ENCODE measurements at places on chromosomes 13 and 19.

- no peak for DNase-seq
Measured at GRCh38 chr13:78915015-78915414, 256.1 kb upstream of the OBI1 start.

GRCh38 chr19:50639121-50640112 lies at the start of gene SYT3:
TSS of gene SYT3 (minus strand) at chr19:50639881. CDS start at chr19:50637411, 2,470 bp downstream.
- DNase-seq: no peak

- peak; percentile 63 for DNase-seq
Measured at GRCh38 chr19:42254089-42254849, 659 bp downstream of the ERF start.

DNA sequence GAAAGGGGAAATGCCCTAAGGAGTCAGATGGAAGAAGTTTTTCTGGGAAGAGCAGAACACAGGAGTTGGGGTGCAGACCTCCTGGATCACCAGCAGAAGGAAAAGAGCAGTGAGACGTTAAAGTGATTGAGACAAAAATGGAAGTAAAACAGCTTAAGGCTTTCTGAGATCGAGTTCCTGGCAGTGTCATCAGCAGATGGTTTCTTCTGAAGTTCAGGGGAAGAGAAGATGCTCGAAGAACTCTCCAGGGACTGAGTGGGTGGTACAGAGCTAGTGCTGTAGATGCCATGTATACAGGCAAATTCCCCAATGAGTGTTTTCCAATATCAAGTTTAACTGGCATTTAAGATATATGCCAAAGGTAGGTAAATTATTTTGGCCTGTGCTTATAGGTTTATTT lies 272.2 kb upstream of the KLF12 start:
- DNase-seq: no peak

- no peak for DNase-seq
Measured at GRCh38 chr19:37505958-37506386, 767 bp upstream of the ZNF793 start.

DNA sequence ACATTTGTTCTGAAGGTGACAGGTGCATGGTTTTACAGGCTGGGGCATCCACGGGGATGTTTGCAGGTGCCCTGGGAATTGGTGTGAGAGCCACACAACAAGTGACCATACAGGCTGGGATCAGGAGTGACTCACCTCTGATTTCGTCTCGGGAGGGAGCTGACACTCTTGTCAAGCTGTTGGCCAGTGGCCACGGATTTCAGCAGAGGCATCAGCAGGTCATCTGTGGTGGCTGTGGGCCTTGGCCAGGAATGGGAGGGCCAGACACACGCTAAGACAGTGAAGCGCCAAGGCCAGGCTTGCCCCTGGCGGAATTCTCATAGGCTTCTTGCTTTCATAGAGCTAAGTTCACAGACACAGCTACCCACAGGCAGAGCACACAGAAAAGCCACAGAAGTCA lies 108.6 kb downstream of the HSPH1 start:
- no peak for DNase-seq

DNA sequence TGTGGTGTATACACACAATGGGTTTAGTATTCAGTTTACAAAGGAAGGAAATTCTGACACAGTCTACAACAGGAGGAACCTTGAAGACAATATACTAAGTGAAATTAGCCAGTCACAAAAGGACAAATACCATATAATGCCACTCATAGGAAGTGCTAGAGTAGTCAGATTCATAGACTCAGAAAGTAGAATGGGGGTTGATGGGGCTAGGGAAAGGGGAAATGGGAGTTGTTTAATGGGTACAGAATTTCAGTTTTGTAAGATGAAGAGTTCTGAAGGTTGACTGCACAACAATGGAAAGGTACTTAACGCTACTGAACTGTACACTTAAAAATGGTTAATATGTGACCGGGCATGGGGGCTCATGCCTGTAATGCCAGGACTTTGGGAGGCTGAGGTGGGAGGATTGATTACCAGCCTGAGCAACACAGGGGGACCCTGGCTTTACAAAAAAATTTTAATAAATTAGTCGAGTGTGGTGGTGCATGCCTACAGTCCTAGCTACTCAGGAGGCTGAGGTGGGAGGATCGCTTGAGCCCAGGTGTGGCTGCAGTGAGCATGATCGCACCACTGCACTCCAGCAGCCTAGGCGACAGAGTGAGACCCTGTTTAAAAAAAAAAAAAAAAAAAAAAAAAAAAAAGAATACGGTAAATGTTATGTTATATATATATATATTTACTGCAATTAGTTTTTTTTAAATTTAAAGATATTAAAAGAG lies 45.0 kb downstream of the SLC15A1 start:
- DNase-seq: no peak

DNA sequence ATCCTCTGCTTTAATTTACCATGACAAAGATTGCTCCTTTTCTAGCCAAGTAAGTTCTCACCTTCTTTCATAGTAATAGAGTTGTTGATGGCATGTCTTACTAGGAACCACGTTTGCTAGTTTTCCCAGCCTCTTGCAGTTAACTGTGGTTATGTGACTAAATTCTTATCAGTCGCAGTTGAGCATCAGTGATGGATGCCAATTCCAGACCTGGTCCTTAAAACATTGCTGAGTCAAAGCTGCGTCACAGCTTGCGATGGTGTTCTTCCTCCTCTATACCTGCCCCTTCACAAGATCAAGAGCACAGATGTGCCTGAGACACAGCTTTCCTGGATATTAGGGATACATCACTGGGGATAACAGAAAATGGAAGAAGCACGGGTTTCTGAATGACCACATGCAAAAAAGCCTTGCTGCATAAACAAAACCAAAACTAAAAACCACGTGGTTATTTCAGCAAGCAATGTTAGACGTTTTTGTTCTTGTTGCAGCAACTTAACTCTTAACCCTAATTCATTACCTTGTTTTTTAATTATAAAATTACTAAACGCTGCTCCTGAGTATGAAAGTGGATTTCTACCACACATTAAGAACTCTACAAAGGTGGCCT lies 97.6 kb upstream of the DACH1 start:
- DNase-seq: no peak

GRCh38 chr13:35354285-35354684 lies 122.2 kb downstream of the MAB21L1 start:
- DNase-seq: no peak

DNA sequence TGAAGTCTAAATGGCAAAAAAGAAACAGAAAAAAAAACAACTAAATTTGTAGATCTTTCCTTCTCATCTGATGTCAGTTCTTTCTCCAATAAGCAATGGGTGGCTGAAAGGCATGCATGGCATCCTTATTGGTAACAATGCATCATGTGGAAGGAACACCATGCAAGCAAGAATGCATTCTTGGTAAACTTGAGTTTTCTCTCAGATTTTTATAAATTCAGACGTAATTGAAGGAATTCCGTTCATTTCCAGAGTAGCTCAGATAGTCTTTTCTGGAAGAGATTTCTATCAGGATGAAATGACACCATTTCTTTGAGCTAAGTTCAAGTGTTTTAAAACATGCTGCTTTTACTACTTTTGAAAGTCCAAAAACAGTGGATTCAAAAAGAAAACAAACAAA lies 373.0 kb downstream of the COG6 start:
- no peak for DNase-seq

- no peak for DNase-seq
Measured at GRCh38 chr13:35888457-35888883, 242.7 kb downstream of the DCLK1 start.

GRCh38 chr19:35278578-35279284 lies 3.6 kb upstream of the HAMP start:
- no peak for DNase-seq

GRCh38 chr13:43835701-43836100 lies 43.8 kb downstream of the CCDC122 start:
- no peak for DNase-seq

DNA sequence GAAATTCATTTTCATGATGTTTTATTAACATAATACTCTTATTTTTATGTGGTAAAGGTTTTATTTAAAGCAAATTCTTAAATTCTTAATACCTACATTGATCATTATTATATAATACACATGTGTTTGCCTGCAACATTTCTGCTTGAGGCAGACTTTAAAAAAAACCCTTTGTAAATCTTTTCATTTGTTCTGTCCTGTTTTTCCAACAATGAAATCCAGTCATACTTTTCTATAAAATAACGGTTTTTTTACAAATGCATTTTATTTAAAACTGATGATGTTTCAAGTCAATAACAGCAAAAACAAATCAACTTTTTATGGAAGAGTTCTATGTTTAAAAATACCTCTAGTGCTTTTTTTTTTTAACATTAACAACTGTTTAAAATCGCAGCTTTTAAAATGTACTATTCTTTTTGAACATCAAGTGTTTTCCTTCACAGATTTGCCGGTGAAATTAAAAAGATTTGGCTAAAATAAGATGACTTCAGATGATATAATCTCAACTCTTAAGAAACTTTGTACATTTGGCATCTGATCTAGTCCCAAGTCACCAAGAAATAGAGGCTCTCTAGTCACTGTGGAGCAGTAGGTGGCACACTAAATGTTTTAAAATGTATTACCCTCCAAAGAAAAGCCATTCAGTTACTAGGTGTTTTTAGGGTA lies 5.1 kb downstream of the POU4F1 start:
- no peak for DNase-seq

- DNase-seq: no peak
Measured at GRCh38 chr13:104553186-104553585, 1487.0 kb upstream of the SLC10A2 start.

GRCh38 chr13:97263160-97263559 lies 41.0 kb downstream of the MBNL2 start:
- DNase-seq: no peak

DNA sequence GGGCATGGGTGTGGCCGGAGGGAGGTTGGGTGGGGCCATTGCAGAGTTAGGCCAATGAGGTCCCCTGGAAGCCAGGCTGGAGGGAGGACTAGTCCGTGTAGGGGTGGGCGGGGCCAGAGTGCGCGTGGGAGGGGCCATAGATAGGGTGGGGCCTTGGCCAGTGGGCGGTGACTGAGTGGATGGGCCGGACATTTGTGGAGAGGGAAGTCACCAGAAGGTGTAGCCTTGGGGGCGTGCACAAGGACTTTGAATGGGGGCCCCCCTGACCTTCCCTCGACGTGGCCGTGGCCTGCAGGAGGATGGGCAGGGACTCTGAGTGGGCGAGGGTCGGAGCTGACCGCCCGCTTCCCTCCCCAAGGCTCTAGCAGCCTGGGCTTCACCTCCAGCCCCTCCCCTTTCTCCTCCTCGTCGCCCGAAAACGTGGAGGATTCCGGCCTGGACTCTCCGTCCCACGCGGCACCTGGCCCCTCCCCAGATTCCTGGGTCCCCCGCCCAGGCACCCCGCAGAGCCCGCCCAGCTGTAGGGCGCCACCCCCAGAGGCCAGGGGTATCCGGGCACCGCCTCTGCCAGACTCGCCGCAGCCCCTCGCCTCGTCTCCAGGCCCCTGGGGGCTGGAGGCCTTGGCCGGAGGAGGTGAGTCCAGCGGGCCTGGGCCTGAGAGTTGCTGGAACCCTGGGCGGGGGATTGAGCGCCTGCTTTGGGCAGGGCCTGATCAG lies 16.5 kb upstream of the B3GNT3 start:
- peak; percentile 56 for DNase-seq

GRCh38 chr19:1182727-1183126 lies 8.7 kb upstream of the SBNO2 start:
- DNase-seq: no peak

GRCh38 chr13:97577026-97577425 lies 143.1 kb downstream of the RAP2A start:
- no peak for DNase-seq

DNA sequence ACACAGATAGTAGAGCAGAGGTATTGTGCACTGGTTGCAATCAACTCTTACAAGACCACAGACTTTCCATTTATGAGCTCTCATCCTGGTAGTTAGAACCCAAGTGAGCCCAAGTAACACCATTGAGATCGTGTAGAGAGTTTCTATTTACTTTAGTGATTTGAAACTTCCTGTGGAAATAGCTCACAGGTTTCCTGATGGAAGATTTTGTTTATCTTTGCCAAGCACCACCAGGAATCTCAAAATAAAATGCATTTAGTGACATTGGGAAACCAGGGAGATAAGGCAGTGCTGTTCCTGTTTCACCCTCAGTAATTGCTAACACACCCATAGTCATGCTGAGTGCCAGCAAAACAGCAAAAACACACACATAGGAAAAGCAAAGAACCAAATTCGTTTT lies 102.5 kb downstream of the FLT1 start:
- DNase-seq: no peak

DNA sequence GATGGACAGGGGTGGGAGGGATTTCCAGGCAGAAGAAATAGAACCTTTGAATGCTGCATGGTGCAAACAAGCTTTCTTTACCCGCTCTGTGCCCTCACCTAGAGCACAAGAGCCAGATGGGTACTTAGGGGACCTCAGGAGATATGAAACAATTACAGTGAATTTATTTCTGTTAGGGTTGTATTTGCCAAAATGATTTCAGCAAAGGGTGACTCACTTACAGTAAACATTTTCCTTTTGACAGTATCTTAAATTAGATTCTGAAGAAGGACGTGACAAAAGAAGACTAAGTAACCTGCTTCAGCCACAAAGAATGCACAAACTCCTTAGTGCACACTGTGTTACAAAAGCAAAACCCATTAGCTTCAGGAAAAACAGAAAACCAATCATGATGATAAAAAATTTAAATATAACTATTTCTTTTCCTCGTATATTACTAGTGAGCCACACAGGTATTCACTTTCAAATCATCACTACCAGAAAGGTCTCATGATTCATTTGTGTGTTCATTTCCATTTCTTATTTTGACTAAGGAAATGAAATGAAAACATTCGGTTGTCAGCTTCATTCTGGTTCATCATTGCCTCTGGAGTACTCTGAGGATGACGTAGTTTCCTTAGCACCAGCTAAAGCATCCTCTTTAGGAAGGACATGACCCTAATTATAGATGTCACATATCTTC lies 158.8 kb downstream of the NHLRC3 start:
- no peak for DNase-seq

DNA sequence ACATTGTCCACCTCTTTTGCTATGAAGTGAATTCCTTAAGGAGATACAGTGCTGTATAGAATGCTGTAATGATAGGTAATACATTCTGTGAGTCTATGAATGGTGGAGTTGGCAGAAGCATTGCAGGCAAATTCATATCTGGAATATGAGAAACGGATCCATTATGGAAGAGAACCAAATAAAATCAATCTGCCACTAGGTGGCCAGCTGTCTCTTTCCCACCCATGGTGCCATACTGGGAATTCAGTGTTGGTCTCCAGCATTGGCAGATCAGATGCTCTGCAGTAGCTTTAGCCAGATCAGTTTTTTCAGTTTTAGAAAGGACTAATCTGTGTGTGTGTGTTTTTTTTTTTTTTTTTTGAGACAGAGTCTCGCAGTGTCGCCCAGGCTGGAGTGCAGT lies 27.6 kb downstream of the DNAJC3 start:
- DNase-seq: no peak

- no peak for DNase-seq
Measured at GRCh38 chr19:56811480-56811879, 29.0 kb downstream of the PEG3 start.

- DNase-seq: no peak
Measured at GRCh38 chr13:41596190-41596589, 138.8 kb downstream of the RGCC start.

DNA sequence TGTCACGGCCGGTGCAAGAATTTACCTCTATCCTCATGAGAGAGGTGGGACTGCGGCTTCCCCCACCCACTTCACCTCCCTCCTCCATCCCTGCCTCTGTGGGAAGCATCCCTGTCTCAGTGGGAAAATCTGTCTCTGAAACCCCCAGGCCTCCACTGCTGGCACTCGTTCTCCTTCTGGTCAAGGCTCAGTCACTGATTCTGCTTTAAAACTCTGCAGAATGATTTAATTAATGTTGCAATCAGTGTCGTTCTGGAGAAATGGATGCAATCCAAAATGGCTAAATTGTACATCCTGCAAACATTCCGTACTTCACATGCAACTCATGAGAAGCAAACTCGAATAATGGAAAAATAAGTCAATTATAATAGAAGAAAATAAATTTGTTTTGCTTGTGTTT lies 5.6 kb downstream of the RASL11A start:
- DNase-seq: no peak

All from activated CD4-positive, CD25-positive, alpha-beta regulatory T cell treated with anti-CD3 and anti-CD28 coated beads, Interleukin-2, amount 50 U/mL, for 72 hours (primary cell).